NCI-H1105 treated with DMSO at 0.1 percent for 48 hours (cell line): ENCODE measurements at places on chromosomes 12 and 14.

- no peak for DNase-seq
Observed at GRCh38 chr12:24950231-24950834, 1.4 kb upstream of the BCAT1 start.

DNA sequence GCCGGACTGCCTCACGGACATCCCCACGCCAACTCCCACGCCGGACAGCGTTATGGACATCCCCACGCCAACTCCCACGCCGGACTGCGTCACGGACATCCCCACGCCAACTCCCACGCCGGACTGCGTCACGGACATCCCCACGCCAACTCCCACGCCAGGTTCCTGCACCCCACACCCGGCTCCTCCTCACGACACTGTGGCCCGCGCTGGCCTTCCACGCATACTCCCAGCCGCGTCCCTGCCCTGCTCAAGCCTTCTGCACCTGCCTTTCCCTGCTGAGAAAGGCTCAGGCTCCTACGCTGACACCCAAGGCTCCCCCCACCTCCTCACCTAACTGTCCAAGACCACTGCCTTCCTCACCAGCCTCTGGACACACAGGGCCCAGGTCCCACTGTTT, 9.7 kb downstream of the CACNA2D4 start:
- no peak for DNase-seq

GRCh38 chr12:229441-230191, 15.7 kb upstream of the SLC6A12 start:
- DNase-seq, result no peak

GRCh38 chr14:65954942-65955341, 531.2 kb upstream of the CCDC196 start:
- DNase-seq, result no peak

DNA sequence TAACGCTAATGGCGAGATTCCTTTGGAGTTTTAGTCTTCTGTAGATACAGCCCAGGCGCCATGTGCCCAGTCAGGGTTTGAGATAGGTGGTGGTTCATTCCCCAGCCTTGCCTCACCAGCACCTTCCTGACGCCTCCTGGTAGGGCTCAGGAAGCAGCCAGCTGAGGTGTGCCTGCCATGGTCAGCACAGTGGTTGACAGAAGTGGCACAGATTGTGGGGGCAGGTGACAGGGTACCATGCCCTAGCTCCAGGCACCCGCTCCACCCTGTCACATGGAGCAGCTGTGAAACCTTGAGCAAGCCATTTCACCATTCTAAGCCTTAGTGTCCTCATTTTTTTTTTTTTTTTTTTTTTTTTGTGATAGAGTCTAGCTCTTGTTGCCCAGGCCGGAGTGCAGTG, 45.6 kb downstream of the EVL start:
- DNase-seq, result no peak
